Common myeloid progenitor, CD34-positive (primary cell): ENCODE measurements at places on chromosomes 1 and 21.

GRCh38 chr1:167661527-167662426 lies 31.7 kb downstream of the RCSD1 start:
- DNase-seq: no peak

DNA sequence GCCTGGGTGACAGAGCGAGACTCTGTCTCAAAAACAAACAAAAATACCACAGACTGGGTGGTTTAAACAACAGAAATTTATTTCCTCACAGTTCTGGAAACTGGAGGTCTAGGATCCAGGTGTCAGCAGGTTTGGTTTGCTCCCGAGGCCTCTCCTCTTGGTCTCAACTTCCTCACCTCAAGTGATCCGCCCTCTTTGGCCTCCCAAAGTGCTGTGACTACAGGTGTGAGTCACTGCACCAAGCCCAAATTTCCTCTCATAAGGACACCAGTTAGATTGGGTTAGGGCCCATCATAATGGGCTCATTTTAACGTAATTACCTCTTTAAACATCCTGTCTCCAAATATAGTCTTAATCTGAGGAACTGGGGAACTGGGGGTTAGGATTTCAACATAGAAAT lies 35.5 kb downstream of the MFSD2A start:
- DNase-seq: no peak

DNA sequence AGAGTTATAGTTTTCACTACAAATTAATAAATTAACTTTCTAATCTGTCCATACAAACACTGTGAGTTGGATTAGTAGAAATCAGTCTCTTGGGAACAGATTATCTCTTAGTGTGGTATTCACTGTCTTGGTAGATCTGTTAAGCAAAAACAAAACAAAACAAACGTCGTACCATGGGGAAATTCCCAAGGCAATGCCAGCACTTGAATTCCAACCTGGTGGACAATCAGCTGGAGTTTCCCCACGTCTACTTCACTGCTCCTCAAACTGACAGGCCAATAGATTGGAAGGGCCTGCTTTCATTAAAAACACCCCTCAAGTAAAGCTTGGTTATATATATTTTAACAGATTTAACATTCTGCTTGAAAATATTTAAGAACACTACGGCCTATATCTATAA lies 31.9 kb downstream of the GDAP2 start:
- no peak for DNase-seq

GRCh38 chr1:72064196-72065075 lies 217.9 kb downstream of the NEGR1 start:
- DNase-seq: peak; percentile 44

- DNase-seq: no peak
These were observed 141.7 kb upstream of the HOOK1 start for GRCh38 chr1:59672851-59673572.

DNA sequence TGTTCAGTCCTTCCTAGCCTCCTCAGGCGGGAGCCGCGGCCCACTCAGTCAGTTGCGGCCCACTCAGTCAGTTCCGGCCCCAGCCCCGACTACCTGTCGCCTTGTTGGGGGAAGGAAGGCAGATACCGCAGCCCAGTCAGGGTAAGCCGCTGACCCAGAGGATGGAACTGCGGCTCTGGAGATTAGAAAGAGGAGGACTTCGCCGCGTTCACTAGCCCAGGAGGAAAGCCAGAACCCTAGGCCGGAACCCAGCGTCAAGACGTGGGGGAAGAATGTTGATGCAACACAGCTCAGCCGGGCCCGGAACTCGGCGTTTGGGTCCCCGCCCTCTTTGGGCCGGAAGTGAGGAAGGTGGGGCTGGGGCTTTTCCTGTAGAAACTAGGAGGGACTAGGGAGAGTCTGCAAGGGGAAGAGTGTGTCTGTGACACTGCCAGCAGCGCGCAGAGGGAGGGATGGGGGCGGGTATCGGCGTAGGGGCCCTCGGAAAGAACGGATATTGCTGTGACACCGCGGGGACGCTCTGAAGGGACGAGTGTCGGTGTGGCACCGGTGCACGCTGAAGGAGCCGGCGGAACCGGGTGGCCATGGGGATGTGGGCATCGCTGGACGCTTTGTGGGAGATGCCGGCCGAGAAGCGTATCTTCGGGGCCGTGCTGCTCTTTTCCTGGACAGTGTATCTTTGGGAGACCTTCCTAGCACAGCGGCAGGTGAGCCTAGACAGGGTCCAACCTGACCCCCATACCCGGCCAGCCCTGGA lies at the start of gene ZMPSTE24:
Gene ZMPSTE24 (plus strand): TSS at position 549 of the 757 bp plus-strand sequence. CDS start 36 bp downstream, at position 585.
- peak; percentile 100 for DNase-seq

GRCh38 chr1:241275981-241276380 lies 81.0 kb downstream of the RGS7 start:
- no peak for DNase-seq

DNA sequence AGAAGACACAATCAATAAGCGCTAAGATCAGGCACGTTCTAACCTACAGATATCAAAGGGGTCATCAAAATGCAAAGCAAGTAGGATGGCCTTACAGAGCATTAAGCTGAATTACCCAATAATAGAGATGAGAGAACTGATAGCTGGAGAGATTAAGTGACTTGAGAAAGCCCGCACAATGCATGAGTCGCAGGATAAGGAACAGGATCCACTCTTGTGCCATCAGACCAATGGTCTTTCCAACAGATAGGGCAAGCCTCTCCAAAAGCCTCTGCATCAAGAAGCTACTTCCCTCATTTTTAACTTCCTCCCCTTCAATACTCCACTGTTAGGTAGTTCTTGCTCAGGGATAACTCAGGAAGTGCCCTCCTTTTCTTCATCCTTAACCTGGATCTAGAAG lies 2.6 kb downstream of the CHML start:
- DNase-seq: peak; percentile 41

DNA sequence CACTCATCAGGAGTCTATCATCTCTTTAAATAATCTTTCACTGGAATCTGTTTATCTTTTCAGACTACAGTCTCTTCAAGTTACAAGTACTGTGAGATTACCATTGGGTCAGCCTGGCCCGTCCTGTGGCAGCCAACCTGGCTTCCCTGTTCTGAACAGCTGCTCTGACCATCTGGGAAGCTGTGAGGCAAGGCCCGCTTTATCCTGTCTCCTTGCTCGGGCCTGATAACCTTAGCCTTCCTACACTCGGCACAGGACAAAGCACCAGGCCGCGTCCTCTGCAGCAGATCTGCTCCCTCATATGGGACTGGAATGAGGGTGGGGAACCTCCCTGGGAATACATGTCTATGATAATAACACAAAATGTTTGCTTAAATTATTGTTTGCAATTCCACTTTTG lies 113.3 kb downstream of the PTPN14 start:
- DNase-seq: no peak

DNA sequence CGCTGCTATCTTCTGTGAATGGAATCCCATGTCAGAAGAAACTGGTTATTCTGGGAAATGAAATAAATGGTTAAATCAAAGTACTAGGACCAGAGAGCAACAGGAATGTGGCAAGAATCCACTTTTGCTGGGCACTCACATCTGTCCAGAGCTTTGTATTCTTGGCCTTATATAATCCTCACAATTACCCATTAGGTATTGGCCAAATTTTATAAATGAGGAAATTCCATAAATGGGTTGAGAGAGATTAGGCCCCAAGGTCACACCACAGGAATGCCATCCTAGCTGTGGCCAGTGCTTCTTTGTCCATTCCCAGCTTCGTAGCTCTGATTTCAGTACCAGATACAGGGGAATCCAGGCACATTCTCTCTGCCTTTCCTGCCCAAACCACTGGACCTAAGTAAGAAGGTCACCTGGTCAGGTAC lies 76.1 kb upstream of the HOOK1 start:
- no peak for DNase-seq

- DNase-seq: no peak
These were observed 149.4 kb downstream of the TIAM1 start for GRCh38 chr21:31194510-31195293.

DNA sequence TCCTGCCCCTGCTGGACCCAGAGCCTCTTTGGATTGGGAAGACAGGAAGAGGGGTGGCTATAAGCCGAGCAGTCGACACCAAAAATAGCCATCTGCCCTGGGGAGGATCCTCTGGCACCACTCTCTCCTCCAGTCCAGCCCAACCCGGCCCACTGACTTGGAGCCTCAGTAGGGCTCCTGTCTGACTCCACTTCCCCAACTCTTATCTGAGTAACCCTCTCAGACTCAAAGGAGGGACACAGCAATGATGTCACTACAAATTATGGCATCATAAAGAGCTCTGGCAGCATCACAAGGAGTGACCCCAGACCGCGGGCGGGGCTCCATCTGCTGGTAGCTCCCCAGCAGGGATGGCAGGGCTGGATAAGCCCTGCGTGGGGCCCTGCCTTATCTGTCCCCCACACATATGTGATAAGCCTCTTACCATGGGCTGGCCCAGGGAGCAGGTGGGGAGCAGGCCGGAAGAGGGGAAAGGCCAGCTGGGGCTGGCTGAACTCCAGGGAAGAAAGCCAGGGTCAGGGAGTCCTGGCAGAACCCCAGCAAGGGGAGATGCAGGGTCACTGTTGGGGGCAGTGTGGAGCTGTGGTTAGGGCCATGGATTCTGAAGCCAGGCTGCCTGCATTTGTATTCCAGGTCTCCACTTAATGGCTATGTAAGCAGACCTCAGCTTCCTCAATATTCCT lies 4.6 kb upstream of the SLC6A9 start:
- DNase-seq: peak; percentile 74

- DNase-seq: no peak
These were observed 13.6 kb downstream of the NFYC start for GRCh38 chr1:40704817-40705733.
